ENCODE measurements at places on chromosomes 3 and 15. TPM values are rescaled to one million over a fixed set of nuclear protein-coding genes. Genes with fewer than 3 reads are reported as not detected.
A peak's percentile ranks its signal among the peaks of the same experiment; 100 is the strongest.

GRCh38 chr3:123072152-123072551 is 5.3 kb downstream of the PDIA5 start:
- H3K4me3 ChIP-seq, result no peak overlapping the region
- no peak for DNase-seq
- H3K36me3 ChIP-seq, result no peaks in the 10 kb centered on the region
- no peaks in the 10 kb centered on the region for H3K27me3 ChIP-seq
- peaks cover 15% of the 10 kb centered on the region for H3K4me1 ChIP-seq

DNA sequence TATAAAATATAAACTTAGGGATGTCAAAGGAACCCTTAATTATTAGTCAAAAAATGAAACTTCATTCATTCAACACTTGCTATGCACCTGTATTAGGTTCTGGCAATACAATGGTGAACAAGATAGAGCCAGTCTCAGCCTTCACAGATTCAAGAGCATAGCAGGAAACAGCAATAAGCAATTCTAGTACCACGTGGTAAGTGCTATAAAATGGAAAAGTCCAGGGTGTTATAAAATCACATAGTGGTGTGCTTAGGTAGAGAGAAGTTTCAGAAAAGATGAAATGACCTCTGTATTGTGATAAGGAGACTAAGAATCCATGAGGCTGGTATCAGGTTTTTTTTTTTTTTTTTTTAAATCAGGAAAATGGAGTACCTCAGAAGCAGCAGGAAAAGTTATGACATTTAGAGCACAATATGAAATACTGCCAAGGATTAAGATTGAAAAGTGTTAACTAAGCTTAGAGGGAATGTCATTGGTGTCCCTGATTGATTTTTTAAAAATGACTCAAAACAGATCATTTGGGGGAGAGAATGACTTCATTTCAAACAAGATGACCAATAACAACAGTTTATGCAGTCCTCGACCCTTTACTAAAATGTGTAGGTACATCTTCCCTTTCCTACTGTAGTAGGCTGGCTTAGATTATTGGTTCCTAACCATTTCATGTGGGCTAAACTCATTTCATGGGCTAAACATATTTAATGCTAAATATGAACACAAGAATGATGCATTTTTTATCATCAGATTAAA is 5.0 kb downstream of the TOMM70 start:
- no peak overlapping the region for H3K4me3 ChIP-seq
- peak overlapping the region; percentile 87 for H3K27ac ChIP-seq
- H3K36me3 ChIP-seq, result no peaks in the 10 kb centered on the region
- DNase-seq, result peak; percentile 89
- peaks cover 3% of the 10 kb centered on the region for H3K4me1 ChIP-seq

The PTH1R gene
- 8.7 TPM for polyA plus RNA-seq

GRCh38 chr3:97884586-97885123 is 62.8 kb downstream of the CRYBG3 start:
- no peaks in the 10 kb centered on the region for H3K27me3 ChIP-seq
- no peak for DNase-seq
- H3K4me3 ChIP-seq, result no peak overlapping the region
- H3K4me1 ChIP-seq, result no peaks in the 10 kb centered on the region
- peaks cover 19% of the 10 kb centered on the region for H3K36me3 ChIP-seq

DNA sequence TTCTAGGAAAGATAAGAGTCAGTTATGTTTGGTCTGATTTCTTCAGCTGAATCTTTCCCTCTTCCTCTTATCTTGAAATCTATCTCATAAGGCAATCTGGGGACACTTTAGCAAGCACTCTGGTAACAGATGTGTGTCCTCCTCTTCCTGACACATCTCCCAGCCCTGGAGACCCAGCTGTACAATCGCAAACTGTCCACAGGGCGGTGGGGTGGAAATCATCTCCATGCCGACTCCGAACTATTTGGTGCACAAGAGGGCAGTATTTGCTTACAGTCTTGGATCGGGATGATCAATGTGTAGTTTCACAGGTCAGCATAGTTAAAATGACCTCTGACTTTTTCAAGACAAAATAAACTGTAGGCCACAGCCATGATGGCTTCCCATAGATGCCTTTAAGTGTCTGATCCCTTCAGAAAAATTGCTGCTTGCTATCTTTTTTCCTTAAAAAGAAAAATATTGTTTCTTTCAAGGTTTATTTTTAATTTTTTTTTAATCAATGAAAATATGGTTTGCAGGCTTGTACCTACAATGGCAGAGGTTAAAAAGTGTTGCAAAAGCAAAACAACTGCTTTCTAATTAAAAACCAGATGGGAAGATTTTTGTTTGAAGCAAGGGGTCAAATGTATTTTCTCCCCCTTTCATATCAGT is 17.7 kb downstream of the EEFSEC start:
- no peak overlapping the region for H3K27ac ChIP-seq
- peak; percentile 54 for DNase-seq
- peaks cover 26% of the 10 kb centered on the region for H3K4me1 ChIP-seq
- no peak overlapping the region for H3K4me3 ChIP-seq

The GOLGA6L4 gene
- polyA plus RNA-seq, result 8.2 TPM

DNA sequence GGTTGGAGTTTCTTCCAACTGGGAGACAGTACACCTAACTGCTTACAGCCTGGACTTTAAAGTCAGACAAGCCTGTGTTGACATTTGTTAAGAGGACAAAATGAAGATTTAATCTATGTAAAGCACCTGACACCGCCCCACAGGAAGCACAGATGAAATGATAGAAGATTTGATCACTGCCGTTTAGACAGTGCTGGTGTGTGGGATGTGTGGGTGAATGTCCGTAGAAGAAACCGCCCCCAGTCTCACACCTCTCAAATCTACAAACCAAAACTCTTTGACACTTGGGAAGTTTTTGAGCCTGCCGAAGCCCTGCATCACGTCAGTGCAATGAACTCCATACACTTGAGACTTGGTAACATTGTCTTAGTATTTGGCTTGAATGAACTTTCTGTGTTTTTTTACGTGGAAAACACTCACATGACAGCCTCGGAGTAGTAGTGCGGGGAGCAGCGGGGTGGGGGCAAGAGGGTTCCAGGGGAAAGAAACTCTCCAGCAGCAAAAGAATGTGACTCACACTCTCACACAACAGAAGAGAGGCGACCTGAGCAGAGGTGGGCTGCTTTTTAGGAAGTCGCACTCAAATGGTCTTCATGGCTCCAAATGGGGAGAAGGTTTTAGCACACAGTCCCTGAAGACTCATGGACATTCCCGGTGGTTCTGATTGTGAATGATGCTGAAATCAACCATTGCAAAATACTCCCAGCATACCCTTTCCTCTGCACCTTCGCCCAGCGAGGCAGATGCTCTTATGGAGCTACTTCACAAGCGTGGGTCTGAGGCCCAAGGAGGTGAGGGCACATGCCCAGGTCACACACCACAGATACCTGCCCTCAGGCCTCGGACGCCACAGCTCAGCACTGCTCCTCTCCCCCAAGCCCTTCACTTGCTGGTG is 79.2 kb downstream of the SRGAP3 start:
- DNase-seq, result no peak
- H3K27me3 ChIP-seq, result no peaks in the 10 kb centered on the region
- H3K36me3 ChIP-seq, result no peaks in the 10 kb centered on the region
- H3K27ac ChIP-seq, result no peak overlapping the region
- no peaks in the 10 kb centered on the region for H3K4me1 ChIP-seq

The SLC9A9 gene
- polyA plus RNA-seq, result 6.3 TPM

- H3K4me1 ChIP-seq, result no peaks in the 10 kb centered on the region
- no peak overlapping the region for H3K4me3 ChIP-seq
- H3K36me3 ChIP-seq, result no peaks in the 10 kb centered on the region
- H3K27me3 ChIP-seq, result peaks cover 16% of the 10 kb centered on the region
- H3K27ac ChIP-seq, result no peak overlapping the region
- no peak for DNase-seq
Measured at GRCh38 chr15:32736701-32737061, 18.9 kb downstream of the GREM1 start.

DNA sequence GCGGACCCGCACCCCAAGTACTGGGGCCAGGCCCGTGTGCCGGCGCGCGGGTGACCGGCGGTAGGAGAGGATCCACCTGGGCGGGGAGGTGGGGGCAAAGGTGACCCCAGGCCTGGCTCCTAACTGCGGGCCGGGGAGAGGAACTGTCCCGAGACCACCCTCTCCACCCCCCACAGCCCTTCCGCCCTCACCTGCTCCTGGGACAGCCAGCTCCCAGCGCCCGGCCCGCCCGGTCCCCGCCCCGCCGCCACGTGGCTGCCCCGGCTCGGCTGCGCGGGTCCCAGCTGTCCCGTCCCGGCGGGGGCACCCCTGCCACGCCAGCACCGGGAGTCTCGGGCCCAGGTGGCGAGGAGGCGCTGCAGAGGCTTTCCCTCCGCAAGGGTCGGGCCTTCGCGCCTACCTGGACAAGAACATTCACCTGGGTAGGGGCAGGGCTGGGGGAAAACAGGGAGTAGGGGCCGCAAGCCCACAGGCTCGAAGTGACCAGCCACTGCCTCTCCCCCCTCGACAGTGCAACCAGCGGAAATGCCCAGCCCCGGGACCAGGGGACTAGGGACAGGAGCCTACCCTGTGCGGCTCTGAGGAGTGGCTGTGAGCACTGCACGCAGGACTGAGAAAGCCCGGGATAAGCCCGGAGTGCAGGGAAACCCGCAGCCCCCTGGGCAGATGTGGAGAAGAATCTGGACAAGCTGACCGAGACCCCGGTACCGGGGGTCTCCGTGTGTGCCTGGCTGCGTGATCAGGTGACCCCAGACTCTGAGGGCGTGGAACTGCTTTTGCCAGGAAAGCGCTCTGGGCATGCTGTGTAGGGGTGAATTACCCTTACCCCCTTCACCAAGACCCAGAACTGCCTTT is at the start of gene SLC12A8:
SLC12A8 (minus strand) TSS at position 240 of the 855 bp plus-strand sequence. CDS start 1,399 bp downstream, outside the sequence.
- H3K27me3 ChIP-seq, result peaks cover 15% of the 10 kb centered on the region
- H3K4me1 ChIP-seq, result peaks cover 4% of the 10 kb centered on the region
- peak; percentile 60 for DNase-seq
- peak within 1 kb of the TSS; percentile 71 for H3K4me3 ChIP-seq
- H3K27ac ChIP-seq, result no peak within 1 kb of the TSS
- H3K36me3 ChIP-seq, result no peaks in the 10 kb centered on the region

DNA sequence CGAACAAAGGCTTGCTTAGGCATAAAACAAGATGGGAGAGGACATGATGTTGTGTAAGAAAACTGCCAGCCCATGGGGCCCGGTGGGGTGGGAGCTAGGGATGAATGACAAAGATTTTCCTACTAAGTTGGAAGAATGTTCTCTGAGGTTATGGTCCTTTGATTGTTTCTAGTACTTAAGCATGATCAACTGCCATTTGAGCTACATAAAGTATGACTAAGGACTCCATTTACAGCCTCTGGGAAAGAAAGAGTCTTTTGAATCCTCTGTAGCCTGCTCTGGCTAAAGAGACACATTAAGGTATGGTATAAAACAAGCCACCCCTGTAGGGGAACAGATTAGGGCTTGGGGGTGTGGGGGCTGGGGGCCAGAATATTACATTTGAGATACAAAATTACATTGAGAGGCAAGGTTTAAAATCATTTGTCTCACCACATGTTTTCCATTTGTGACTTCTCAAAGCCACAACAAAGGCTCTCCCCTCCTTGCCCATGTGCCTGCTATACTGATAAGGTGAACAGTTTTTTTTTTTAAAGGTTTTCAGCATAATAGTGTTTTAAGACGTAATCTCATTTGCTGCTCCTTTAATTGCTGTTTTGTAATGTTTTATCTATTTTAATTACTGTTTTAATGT is 323.4 kb downstream of the CHST2 start:
- DNase-seq, result no peak
- H3K4me1 ChIP-seq, result no peaks in the 10 kb centered on the region
- H3K27ac ChIP-seq, result no peak overlapping the region
- no peaks in the 10 kb centered on the region for H3K27me3 ChIP-seq
- H3K36me3 ChIP-seq, result no peaks in the 10 kb centered on the region

DNA sequence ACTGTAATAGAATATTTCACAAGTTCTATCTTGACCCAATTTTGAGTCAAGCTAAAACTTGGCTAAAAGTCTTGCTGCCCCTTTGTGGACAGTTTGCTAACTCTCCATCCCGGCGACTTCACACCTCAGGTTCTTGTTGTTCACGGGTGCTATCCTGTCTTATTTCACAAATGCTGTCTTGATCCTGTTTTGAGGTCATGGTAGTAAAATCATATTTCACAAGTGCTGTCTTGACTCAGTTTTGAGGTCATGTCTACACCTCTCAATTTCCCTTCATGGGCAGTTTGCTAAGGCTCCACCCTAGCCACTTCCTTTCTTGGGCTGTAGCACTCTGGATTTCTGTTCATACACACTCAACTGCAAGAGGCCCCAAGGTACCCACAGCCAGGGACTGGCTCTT is 45.0 kb upstream of the GK5 start:
- no peak overlapping the region for H3K4me3 ChIP-seq
- H3K36me3 ChIP-seq, result no peaks in the 10 kb centered on the region
- H3K27me3 ChIP-seq, result no peaks in the 10 kb centered on the region
- H3K27ac ChIP-seq, result no peak overlapping the region
- DNase-seq, result no peak

GRCh38 chr3:5057857-5058324 is 64.2 kb upstream of the ARL8B start:
- peak overlapping the region; percentile 27 for H3K27ac ChIP-seq
- no peaks in the 10 kb centered on the region for H3K27me3 ChIP-seq
- peaks cover 12% of the 10 kb centered on the region for H3K4me1 ChIP-seq
- no peak overlapping the region for H3K4me3 ChIP-seq
- peak; percentile 70 for DNase-seq

The NXPE3 gene
- polyA plus RNA-seq, result 4.3 TPM

The SLC12A1 gene
- polyA plus RNA-seq, result 0.10 TPM

GRCh38 chr15:74807282-74807681 is 5.4 kb upstream of the LMAN1L start:
- H3K36me3 ChIP-seq, result peaks cover 21% of the 10 kb centered on the region
- H3K27me3 ChIP-seq, result no peaks in the 10 kb centered on the region
- DNase-seq, result no peak
- H3K4me3 ChIP-seq, result no peak overlapping the region

The PIERCE2 gene
- 2.3 TPM for polyA plus RNA-seq

- no peak overlapping the region for H3K27ac ChIP-seq
- peaks cover 8% of the 10 kb centered on the region for H3K27me3 ChIP-seq
- H3K4me3 ChIP-seq, result no peak overlapping the region
- H3K4me1 ChIP-seq, result no peaks in the 10 kb centered on the region
Measured at GRCh38 chr15:100966997-100967396, 47.8 kb downstream of the LRRK1 start.

GRCh38 chr3:8443829-8444791 is 57.5 kb upstream of the LMCD1 start:
- peak; percentile 99 for DNase-seq
- H3K27me3 ChIP-seq, result no peaks in the 10 kb centered on the region
- no peaks in the 10 kb centered on the region for H3K36me3 ChIP-seq
- H3K4me3 ChIP-seq, result peak overlapping the region; percentile 12

The RGMA gene
- 12.5 TPM for polyA plus RNA-seq

GRCh38 chr3:55484801-55485791 is 2.0 kb downstream of the WNT5A start:
- no peaks in the 10 kb centered on the region for H3K36me3 ChIP-seq
- peak overlapping the region; percentile 67 for H3K4me3 ChIP-seq
- DNase-seq, result peak; percentile 74
- H3K27ac ChIP-seq, result peak overlapping the region; percentile 63
- peaks cover 31% of the 10 kb centered on the region for H3K4me1 ChIP-seq

DNA sequence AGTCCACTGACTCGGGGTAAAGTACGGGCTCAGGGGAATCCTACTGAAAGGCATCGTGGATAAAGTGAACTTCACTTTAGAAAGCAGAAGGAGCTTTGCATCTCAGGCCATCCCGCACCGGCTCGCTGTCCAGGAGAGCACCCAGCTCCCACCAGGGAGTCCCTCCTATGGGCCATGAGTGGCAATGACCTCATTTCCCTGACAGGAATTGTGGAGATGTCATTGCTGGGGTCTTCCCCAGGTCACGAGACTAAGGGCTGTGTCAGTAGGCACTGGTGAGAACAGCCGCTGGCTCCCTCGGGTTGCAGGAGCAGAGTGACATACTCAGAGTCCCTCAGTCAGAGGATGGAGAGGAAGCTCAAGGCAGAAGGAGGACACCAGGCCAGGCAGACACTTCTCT is 97.3 kb downstream of the XXYLT1 start:
- H3K36me3 ChIP-seq, result no peaks in the 10 kb centered on the region
- no peaks in the 10 kb centered on the region for H3K27me3 ChIP-seq
- H3K27ac ChIP-seq, result no peak overlapping the region
- H3K4me3 ChIP-seq, result no peak overlapping the region
- H3K4me1 ChIP-seq, result no peaks in the 10 kb centered on the region

The MOBP gene
- polyA plus RNA-seq, result 0.10 TPM
